ENCODE measurements at places on chromosomes 2 and 18.

GRCh38 chr2:150878356-150878755 is 383.3 kb downstream of the RBM43 start:
- no peak for DNase-seq

DNA sequence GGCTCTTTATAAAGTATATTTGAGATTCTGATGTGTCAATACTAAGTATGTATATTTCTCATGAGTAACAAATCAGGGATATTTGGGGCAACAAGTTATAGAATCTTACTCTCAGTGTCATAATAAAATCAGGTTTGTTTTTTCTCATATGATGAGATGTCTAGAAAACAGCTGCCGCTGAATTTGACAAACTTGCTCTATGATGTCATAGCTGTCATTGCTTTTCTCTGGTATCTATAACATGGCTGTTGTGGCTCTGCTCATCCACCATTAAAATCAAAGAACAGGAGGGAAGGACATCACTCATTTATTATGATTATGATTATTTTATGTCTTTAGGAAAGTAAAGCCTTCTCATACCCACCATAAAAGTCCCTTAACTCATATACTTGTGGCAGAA is 417.2 kb upstream of the LRRTM4 start:
- DNase-seq, result no peak

GRCh38 chr2:109028277-109028676 is 39.3 kb upstream of the EDAR start:
- no peak for DNase-seq

GRCh38 chr18:26134107-26134506 is 438 bp downstream of the PSMA8 start:
- no peak for DNase-seq

GRCh38 chr2:178072383-178073301 is at the start of gene PDE11A:
PDE11A (minus strand) TSS chr2:178072777; CDS start chr2:178072437, 340 bp downstream.
- peak; percentile 30 for DNase-seq

DNA sequence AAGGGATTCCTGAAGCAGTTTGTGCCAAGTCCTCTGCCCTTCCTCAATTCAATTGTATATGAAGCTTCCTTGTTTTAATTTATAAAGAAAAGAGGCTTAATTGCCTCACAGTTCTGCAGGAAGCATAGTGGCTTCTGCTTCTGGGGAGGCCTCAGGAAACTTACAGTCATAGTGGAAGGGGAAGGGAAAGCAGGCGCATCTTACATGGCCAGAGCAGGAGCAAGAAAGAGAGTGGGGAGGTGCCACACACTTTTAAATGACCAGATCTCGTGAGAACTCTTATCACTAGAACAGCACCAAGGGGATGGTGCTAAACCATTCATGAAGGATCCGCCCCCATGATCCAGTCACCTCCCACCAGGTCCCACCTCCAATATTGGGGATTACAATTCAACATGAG is 114.2 kb downstream of the SGPP2 start:
- no peak for DNase-seq

- no peak for DNase-seq
These were observed 2.0 kb downstream of the WDR35 start for GRCh38 chr2:19987936-19988335.

- DNase-seq, result no peak
These were observed 165.5 kb downstream of the L3MBTL4 start for GRCh38 chr18:6249170-6249569.

DNA sequence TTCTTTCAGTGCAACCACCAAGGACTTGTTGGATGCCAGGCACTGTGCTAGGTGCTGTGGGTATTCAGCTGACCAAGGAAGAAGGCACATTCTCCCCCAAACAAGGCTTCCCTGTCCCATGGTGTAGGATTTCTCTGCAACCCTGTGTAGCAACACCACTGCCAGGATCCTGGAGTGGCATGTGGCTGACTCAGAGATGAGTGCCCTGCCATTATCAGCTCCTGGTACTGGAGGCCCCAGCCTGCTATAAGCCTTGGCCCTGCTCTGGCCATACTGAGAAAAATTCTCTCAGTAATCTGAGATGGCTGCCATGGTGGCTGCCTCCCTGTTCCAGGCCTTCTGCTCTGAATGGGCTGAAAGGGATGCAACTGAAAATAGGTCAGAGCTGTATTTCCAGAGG is 4.3 kb downstream of the SMYD5 start:
- DNase-seq, result no peak

DNA sequence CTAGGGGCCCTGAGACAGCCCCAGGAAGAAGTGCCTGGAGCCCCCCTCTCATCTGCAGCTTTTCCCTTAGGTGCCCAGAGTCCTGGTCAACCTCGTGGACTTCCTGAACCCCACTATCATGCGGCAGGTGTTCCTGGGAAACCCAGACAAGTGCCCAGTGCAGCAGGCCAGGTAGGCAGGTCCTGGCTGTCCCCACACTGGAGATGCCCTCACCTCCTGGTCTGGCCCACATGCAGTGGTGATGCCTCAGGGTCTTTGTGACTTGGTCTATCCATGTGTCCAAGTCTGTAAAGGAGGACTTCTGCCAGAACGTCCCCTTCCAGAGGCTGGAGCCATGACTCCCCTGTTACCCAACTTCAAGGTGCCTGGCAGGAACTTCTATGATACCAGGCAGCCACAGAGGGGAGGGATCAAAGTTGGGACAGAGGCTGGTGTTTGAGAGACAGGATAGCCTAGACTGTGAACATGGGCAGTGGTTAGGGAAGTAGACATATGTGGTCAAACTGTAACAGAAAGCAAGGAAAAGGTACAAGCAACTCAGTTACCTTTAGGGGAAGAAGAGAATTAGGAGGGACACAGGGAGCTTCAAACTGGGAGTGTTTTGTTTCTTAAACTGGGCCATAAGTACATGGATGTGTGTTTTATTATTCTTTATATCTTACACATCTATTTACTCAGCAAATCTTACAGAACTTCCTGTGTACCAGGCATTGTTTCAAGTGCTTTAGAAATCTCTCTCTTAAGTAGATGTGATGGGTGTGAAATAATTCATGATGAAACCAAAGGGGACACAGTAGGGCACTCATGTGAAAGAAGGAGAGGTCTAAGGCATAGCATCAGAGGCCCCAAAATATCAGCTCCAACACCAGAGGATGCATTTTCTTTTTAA is 107.1 kb downstream of the PLB1 start:
- DNase-seq, result no peak
